ENCODE measurements at places on chromosomes 1 and 21. TPM values are rescaled to one million over a fixed set of nuclear protein-coding genes. Genes with fewer than 3 reads are reported as not detected.

DNA sequence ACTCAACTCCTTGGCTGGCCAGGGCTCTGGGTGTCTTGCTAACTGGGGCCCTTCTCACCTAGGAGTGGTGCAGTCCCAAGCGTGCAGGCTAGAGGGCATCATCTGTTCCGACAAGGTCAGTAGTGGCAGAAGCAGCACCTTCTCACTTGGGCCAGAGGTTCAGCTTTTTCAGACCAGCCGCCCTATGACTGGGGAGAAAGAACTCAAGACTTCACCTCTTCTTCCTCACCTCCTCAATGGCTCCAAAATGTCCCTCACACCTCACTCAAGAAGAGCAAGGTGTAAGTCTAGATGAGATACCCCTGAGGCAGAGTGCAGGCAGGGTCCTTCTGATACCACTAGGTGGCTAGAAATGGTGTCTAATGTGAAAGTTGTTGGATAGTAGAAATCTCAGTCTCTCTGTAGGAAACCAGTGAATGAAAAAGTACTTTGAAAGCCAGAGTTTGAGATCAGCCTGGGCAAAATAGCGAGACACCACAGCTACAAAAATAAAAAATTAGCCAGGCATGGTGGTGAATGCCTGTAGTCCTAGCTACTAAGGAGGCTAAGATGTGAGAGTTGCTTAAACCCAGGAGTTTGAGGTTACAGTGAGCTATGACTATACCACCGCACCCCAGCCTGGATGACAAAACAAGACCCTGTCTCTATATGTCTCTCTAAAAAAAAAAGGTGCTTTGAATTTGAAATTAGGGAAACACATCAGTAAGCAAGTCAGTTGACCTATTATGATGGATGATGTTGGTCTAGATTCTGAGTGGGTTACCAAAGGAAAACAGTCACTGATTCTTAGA is 8.6 kb upstream of the IL20 start:
- H3K27me3 ChIP-seq: peaks cover 5% of the 10 kb centered on the region
- DNase-seq: no peak
- H3K4me3 ChIP-seq: no peak overlapping the region
- no peaks in the 10 kb centered on the region for H3K4me1 ChIP-seq
- H3K27ac ChIP-seq: no peak overlapping the region
- no peaks in the 10 kb centered on the region for H3K36me3 ChIP-seq

Gene ATXN7L2
- total RNA-seq: 4.9 TPM

Gene COG2
- total RNA-seq: 20.5 TPM

Gene BRINP2
- total RNA-seq: not detected

GRCh38 chr1:117815926-117816325 is 113.5 kb downstream of the GDAP2 start:
- H3K27me3 ChIP-seq: no peaks in the 10 kb centered on the region
- H3K36me3 ChIP-seq: no peaks in the 10 kb centered on the region
- H3K4me3 ChIP-seq: no peak overlapping the region
- no peak overlapping the region for H3K27ac ChIP-seq
- no peak for DNase-seq

DNA sequence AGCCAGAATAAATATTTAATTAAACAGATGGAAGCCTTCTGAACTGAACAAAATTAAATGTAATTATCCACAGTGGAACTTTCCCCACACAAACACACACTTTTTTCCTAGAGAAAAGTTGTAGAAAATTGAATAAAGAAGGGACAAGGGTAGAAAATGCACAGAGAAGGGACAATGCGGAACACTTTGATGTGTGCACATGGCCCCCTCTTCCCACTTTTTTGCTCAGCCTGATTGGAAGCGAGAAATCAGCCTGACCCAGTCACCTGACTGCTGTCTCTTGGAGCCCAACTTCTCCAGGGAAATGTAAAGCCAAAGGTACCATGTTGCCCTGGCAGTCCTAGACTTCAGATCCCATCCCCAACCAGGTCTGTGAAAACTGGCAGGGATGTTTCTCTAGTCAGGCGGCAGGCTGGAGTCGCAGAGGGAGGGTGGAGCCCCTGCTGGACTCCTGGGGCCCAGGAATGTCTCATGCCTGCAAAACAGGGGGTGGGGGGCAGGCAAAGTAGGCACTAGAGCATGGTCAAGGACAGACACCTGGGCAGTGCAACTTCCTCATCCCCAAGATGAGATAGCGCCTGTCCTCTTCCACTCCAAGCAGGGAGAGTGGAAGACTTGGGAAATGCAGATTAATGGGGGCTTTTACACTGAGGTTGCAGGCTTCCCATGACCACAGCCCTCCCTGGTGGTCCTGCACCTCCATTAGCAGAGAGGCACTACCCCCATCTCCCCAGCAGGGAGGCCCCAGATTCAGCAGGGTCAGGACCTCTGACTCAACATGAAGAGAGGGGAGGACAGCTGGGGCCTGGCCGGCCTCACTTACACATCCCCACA is 2.8 kb downstream of the CERS2 start:
- no peak for DNase-seq
- peaks cover 45% of the 10 kb centered on the region for H3K4me1 ChIP-seq
- H3K27ac ChIP-seq: peak overlapping the region; percentile 96
- peak overlapping the region; percentile 81 for H3K4me3 ChIP-seq
- no peaks in the 10 kb centered on the region for H3K27me3 ChIP-seq

DNA sequence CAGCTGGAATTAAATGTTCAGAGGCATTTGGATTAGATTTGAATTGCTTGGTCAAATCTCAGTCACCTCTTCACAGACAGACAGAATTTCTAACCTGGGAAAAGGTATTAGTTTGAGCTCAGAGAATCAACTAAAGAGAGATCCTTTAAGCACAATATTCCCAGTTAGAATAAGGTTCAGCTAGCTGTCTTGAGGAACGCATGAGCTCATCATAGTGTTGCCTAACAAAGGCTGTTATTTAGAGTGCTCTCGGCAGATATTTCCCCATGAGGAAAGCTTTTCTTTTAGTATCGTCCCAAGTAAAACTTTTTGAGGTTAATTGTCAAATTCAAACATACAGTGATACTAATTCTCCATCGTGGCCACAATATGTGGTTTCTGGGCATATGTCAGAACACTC is 269.9 kb downstream of the HLX start:
- no peaks in the 10 kb centered on the region for H3K36me3 ChIP-seq
- H3K27ac ChIP-seq: no peak overlapping the region
- H3K27me3 ChIP-seq: no peaks in the 10 kb centered on the region

Gene NMNAT2
- 0.39 TPM for total RNA-seq

DNA sequence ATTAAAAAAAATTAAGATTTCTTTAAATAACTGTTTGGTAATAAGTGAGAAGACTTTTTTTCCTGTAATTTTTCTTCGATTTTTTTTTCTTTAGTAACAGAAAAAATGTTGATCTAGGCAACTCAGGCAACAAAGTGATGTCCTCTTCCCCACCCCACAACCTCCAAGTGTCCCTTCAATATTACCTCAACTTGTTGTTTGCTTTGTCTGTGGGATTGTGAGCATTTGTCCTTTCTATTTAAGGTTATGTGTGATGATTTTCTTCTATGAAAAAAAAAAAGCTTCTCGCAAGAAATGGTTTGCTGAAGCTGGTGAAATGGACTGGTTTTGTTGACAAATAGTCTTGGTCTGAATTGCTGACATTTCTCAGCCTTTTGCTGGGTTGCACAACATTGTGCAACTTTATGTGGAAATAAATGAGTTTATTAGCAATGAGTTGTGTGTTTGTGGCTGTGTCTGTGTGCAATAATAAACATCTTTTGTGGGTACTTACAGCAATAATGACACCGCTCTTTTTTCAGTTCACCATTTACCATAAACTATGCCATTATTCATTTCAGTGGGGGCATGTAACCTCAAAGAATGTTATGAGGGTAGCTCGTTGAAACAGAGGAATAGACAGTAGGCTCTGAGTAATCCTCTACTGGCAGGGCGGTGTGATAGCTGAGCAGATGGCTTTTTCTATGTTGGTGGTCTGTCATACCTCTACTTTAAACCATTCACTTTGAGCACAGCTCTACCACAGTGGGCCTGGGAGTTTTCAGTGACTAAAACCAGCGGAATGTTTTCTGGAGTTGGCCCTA is 218.4 kb downstream of the HLX start:
- no peak overlapping the region for H3K27ac ChIP-seq
- DNase-seq: no peak
- no peaks in the 10 kb centered on the region for H3K36me3 ChIP-seq
- no peaks in the 10 kb centered on the region for H3K27me3 ChIP-seq

Gene WDR64
- not detected for total RNA-seq

Gene SDHC
- 221 TPM for total RNA-seq
